ENCODE measurements at places on chromosomes 5 and 9. TPM values are rescaled to one million over a fixed set of nuclear protein-coding genes. Genes with fewer than 3 reads are reported as not detected.

Gene INSL4
- not detected for total RNA-seq

- DNase-seq = no peak
Observed at GRCh38 chr5:11777096-11777495, 127.2 kb downstream of the CTNND2 start.

DNA sequence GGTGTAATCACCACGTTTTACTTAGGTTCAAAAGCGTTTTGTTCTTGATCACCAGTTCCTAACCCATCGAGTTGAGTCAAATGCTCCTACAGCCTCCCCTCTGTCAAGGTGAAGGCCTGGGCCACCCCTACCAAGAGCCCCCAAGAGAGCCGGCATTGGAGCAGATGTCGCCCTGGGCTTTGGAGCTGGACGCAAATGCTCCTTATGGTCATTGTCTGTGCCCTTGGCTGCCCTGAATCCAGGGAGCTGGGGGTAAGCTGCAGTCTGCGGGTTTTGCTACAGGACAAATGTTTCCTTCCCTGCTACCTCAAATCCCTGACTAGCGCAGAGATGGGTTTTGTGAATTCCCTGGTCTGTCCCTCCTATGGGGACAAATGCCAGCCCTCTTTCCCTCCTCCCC, 4.9 kb downstream of the RNF183 start:
- DNase-seq = no peak

Gene SH3GL2
- 0.22 TPM for total RNA-seq

DNA sequence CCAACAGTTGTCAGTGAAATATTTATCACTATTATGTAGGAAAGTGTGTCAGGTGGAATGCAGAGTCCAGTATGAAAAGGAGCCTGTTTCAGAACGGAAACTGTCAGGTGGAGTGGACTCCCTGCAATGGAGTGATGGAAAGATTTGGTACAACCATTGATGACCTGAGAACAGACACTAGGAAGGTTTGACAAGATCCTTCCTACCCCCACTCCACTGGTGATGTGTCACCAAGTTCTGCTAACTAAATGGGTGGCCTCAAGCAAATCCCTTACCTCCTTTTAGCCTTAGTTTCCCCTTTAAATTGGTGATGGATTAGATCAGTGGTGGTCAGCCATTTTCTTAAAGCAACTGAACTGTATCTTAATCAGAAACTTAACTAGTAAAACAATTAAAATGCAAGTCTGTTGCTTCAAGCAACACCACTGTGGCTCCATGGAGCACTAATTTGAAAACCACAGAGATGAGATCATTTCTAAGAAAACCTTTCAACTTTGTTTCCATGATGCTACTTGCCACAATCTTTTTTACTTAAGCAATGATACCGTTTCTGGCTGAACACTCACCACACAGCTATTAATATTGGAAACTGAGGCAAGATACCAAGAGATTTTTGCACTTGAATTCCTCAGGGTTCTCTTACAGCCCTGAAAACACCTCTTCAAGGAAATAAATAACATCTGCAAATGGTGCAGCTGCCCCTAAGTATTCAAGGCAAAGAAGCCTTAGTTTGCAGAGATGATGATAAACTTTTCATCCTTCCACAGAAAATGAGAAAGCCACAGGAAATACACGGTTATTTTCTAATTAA, 140.6 kb downstream of the ERCC6L2 start:
- DNase-seq = no peak

DNA sequence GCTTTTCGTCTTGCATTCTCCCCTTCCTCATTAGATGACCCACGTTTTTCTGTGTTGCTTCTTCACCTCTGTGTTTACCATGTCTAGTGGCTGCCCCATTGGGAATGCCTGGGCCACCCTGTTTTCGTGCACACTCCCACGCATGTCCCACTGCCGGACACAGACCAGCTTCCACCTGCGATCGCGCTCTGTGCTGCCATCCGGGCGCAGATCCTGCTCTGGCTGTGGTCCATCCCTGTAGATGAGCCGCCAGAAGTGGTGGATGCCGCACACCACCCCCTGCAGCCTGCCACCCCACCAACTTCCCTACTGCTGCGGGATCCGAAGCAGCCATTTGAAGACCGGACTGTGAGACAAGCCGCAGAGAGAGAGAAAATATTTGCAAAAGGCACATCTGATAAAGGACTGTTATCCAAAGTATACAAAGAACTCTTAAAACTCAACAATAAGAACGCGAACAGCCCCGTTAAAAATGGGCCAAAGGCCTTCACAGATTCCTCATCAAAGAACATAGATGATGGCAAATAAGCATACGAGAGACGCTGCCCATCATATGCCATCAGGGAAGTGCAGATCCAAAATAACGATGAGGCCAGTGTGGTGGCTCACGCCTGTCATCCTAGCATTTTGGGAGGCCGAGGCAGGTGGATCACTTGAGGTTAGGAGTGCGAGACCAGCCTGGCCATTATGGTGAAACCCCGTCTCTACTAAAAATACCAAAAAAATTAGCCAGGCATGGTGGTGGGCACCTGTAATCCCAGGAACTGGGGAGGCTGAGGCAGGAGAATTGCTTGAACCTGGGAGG, 163.7 kb downstream of the COL23A1 start:
- no peak for DNase-seq

- DNase-seq = no peak
Observed at GRCh38 chr9:111938427-111938800, 41.8 kb downstream of the UGCG start.

DNA sequence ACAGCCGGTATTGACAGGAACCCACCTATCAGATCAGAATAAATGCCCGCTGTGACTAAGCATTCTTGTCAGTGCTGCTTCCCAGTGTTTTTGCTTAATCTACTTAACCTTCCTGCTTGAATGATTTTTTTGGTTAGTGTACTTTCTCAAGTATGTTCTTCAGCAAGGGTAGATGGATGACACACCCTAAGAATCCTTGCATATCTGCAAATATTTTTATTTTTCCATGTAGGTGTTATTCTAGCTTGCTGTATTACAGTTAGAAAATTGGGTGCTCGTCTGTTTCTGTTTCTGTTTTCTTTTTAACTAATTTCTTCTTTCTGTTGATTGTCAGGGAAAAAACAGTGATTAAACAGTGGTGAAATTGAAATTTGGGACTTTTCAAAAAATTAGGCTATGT, 64.5 kb downstream of the SEC61B start:
- no peak for DNase-seq

- DNase-seq = no peak
Observed at GRCh38 chr5:55865831-55866230, 14.7 kb downstream of the IL31RA start.

Gene ARID3C
- total RNA-seq = not detected

DNA sequence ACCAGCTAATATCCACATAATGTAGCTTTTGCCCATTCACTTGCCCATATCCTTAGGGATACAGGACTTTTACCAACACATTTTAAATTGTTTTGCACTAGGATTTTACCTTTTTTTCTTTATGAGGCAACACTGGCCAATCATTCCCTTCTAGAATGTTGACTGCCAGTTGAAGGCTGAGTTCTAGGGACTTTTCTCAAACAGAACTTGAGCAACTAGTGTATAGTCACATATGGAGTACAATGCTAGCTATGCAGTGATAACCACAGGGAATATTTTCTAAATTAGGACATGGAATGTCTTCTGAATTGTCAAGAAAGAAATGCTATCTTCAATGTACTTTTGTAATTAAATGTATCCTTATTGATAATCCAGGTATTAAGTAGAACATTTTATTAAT, 133.6 kb downstream of the OXCT1 start:
- no peak for DNase-seq

Gene SLC25A51
- total RNA-seq = 19.8 TPM

Gene ARL14EPL
- not detected for total RNA-seq

- DNase-seq = no peak
Observed at GRCh38 chr5:97085459-97086181, 56.8 kb downstream of the LIX1 start.

Gene ADAMTS2
- 4.4 TPM for total RNA-seq

Gene C5orf52
- total RNA-seq = 3.9 TPM

Gene C1QTNF2
- 0.56 TPM for total RNA-seq

Gene LAMC3
- total RNA-seq = 0.82 TPM

Gene ABITRAM
- total RNA-seq = 13.9 TPM

GRCh38 chr5:120146787-120147186, 317.3 kb upstream of the PRR16 start:
- no peak for DNase-seq

GRCh38 chr5:54832858-54833257, 152.5 kb downstream of the ESM1 start:
- DNase-seq = no peak

- DNase-seq = peak; percentile 85
Observed at GRCh38 chr9:112764837-112765236, 14.3 kb downstream of the SNX30 start.

- no peak for DNase-seq
Observed at GRCh38 chr5:130135506-130135905, 231.2 kb downstream of the CHSY3 start.

GRCh38 chr9:93194641-93195040, 10.7 kb downstream of the WNK2 start:
- DNase-seq = no peak

Gene SLC46A2
- total RNA-seq = not detected

- DNase-seq = no peak
Observed at GRCh38 chr9:113431191-113431590, 20.6 kb downstream of the C9orf43 start.

- DNase-seq = peak; percentile 20
Observed at GRCh38 chr5:39447968-39448367, 23.2 kb upstream of the DAB2 start.

- no peak for DNase-seq
Observed at GRCh38 chr5:106258591-106259125, 1412.1 kb downstream of the EFNA5 start.

- DNase-seq = no peak
Observed at GRCh38 chr5:111779922-111780292, 22.9 kb upstream of the NREP start.

- DNase-seq = no peak
Observed at GRCh38 chr9:69385581-69386033, 60.6 kb downstream of the ENTREP1 start.

DNA sequence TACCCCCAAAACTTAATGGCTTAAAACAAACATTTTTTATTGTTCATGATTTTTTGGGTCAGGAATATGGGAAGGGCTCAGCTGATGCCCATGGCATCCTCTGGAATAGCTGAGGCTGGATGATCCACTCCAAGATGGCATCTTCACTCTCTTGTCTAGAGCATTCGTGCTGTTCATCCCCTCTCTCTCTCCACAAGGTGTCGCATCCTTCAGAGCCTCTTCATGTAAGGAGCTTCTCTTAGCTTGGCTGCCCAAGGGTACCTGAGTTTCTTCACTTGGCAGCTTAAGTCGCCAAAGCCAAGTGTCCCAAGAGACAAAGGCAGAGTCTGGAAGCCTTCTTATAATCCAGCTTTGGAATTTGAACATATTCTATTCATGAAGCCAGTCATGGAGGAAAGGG, 294.7 kb downstream of the CHSY3 start:
- no peak for DNase-seq

Gene SVEP1
- total RNA-seq = 16.9 TPM

- DNase-seq = peak; percentile 12
Observed at GRCh38 chr5:1755321-1755949, 44.2 kb downstream of the MRPL36 start.

Gene IFNA10
- total RNA-seq = not detected

DNA sequence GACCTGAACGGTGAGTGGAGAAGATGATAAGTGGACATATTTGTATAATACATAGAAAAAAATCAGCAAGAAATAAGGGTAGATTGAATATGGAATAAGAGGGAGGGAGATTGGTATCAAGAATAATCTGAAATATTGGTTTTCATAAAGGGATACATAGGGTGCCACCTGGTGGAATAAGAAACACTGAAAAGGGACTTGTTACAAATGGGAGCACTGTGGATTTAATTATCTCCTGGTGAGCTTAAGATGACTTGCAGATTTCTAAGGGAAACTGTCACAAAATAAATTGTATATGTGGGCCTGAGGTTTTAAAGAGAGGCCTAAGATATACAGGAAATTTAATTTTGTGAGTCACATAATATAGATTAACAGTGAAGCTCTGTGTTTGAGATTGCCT, 1403.5 kb upstream of the CDH18 start:
- DNase-seq = no peak

Gene CNTLN
- total RNA-seq = 1.6 TPM

- no peak for DNase-seq
Observed at GRCh38 chr5:176427971-176428370, 11.6 kb upstream of the CLTB start.

- peak; percentile 81 for DNase-seq
Observed at GRCh38 chr9:98121058-98121457, 2.0 kb upstream of the TRIM14 start.

Gene ALDH1A1
- 91.0 TPM for total RNA-seq

DNA sequence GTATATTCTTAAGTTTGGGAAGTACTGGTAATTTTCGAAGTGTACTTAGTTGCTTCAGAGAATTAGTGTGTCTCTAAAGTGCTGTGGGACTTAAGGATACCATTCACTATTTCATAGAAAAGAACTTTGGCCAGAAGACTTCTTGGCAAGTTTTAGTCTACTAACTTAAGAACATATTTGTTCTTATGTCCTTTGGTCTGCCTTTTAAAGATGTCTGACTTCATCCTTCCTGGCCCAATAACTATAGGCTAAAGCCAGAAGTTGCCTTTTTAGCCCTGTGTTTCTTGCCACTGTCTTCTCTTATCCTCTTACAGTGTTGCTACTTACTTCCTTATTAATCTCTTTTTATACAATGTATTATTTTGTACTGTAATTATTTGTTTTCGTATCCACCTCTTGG, 6.3 kb downstream of the RBM27 start:
- no peak for DNase-seq

GRCh38 chr5:150640311-150641005, at the start of gene SYNPO:
Gene SYNPO, plus strand, starts transcription at chr5:150640660. Its CDS starts 7,616 bp downstream, at chr5:150648276.
- DNase-seq = no peak

Gene COL27A1
- 3.7 TPM for total RNA-seq

Gene OCLN
- total RNA-seq = 127 TPM

Gene GNPDA1
- total RNA-seq = 16.6 TPM

DNA sequence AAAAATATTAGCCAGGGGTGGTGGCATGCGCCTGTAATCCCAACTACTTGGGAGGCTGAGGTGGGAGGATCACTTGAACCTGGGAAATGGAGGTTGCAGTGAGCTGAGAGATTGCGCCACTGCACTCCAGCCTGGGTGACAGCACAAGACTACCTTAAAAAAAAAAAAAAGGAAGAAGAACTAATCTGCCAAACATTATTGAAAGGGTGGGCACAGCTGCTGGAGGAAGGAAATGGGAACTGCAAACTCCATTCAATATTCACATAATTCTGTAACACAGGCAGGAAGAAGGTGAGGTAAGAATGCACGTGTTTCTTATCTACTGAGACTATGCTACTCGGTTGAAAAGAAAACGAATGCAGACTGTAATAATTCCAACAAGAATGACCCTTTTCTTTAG, 121.1 kb upstream of the GNA14 start:
- no peak for DNase-seq

Gene FCN2
- not detected for total RNA-seq

DNA sequence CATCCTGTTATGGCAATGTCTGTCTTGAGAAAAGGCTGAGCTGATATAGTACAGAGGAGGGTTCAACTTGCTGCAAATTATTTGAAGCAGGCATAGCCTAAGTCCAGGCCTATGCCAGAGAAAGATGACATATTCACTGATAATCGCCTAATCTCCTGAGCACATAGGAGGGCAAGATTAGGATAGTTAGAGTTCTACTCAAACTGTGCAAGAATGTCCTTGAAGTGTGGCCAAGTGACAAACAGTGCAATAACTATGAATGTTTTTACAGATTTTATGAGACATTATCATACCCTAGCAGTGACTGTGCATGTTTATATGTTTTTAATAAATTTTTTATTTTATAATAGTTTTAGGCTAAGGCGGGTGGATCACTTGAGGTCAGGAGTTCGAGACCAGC, 96.2 kb downstream of the TSSK1B start:
- no peak for DNase-seq

- no peak for DNase-seq
Observed at GRCh38 chr5:65704621-65705239, 17.2 kb downstream of the SGTB start.

GRCh38 chr9:129221233-129221632, 43.2 kb upstream of the IER5L start:
- no peak for DNase-seq

All from left colon (tissue), 2 donors.